ENCODE measurements at places on chromosomes 1 and 21.

- no peak for DNase-seq
These were observed 143.4 kb upstream of the HOOK1 start for GRCh38 chr1:59671066-59671952.

- no peak for DNase-seq
These were observed 52.8 kb upstream of the LYPLAL1 start for GRCh38 chr1:219120624-219121544.

GRCh38 chr1:182335771-182336566 lies 55.6 kb downstream of the GLUL start:
- no peak for DNase-seq

GRCh38 chr1:68181165-68181556 lies 51.2 kb downstream of the WLS start:
- no peak for DNase-seq

DNA sequence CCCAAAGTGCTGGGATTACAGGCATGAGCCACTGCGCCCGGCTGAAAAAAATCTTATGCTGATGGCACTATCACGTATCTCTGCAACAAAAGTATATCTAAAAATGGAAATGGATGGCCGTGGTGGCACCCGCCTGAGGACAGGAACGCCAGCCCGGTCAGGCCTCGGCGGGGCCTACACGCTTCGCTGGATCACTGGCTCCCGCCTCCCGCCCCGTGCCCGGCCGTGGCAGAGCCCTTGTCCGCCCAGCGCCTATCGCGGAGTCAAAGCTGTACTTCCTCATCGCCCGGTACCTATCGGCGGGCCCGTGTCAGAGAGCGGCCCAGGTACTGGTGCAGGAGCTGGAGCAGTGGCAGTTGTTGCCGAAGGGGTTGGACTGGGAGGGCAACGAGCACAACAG lies 28.8 kb upstream of the PDPN start:
- no peak for DNase-seq

- DNase-seq: no peak
These were observed 167.1 kb downstream of the KCNJ6 start for GRCh38 chr21:37749132-37749531.

GRCh38 chr1:163263818-163264655 lies 57.7 kb upstream of the NUF2 start:
- no peak for DNase-seq

DNA sequence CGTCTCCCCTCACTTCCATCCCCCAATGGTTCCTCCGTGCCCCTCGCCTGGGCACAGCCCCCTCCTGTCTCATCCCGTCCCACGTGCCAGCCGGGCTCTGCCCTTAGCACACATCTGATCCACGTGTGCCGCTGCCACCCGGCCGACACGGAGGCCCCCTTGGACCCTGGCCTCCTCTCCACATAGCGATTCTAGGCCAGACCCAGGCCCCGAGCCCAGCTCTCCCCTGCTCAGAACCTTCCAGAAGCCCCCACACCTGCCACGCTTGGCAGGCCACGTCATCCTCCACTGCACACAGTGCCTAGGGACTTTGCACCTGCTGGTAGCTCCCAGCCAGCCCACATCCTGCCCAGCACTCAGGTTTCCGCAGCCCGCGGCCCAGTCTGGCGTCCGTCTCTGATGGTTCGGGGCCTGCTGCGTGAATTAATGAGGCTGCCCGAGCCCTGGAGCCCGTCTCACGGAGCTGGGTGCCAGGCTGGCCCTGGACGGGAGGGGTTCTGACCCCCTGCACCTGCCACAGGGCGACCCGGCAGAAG lies 20.1 kb downstream of the PLCH2 start:
- DNase-seq: no peak

DNA sequence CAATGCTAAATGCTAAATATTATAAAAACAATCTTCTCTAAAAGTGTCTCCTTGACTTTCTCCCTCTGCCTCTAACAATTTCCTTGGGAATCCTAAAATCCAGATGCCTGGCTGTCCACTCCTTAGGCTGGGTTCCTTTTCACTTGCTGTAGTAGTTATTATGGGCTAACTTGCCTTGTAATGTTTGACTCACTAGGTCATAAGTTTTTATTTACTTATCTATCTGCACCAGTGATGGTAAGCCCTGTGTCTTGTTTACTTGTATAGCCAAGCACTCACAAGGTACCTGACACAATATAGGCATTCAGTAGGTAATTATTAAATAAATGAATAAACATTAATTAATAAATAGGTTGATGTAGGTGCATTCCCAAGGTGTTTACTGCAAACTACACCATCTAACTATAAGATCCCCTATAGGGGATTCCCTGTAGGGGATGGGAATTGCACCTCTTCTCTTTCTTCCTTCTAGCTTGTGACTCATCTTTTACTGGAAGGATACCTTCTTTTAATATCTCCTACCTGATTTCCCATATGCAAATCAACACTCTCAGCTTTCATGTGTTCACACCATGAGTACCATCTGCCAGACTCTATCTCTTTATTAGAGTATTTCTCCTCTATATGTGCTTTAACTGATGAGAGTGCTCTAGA lies 14.7 kb upstream of the CHIA start:
- no peak for DNase-seq

GRCh38 chr1:181669246-181669645 lies 185.9 kb downstream of the CACNA1E start:
- no peak for DNase-seq

GRCh38 chr21:46661642-46662366 lies 26.3 kb downstream of the PRMT2 start:
- no peak for DNase-seq

DNA sequence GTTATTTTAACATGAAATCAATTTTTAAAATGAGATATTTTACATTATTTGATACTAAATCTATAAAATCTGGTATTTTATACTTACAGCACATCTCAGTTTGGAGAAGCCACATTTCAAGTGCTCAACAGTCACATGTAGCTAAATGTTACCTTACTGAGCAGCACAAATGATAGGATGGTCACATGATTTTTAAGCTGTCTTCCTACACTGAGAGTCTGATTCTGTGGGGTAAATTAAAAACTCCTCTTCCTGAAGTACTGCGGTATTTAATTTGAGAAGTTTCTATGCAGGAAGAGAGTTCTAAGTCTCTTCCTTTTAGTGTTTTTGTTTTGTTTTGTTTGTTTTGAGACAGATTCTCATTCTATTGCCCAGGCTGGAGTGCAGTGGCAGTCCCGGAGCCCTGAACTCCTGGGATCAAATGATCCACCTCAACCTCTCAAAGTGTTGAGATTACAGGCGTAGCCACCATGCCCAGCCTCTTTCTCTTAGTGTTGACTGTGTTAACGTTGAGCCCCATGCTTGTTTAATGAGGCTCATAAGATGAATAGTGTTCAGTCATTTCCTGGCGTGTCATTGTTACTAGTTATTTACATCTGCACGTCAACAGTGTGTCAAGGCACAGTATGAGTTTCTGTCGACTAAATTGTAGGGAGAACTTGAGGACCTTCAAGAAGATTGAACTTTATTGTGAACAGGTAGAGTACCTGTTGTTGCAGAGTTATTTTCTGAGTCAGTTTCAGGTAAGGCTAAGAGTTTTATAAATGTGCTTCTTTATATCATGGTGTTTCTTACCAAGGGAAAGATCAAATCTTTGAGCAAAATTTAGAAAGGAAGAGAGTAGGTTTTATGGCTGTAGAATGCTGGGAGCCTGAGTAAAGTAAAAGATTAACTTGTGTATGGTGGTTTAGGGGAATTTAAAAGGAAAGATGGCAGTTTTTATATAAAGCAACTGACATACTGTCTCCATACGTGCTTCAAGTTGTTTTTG lies 3.3 kb downstream of the CNST start:
- no peak for DNase-seq

GRCh38 chr1:211726467-211726995 lies 51.1 kb upstream of the NEK2 start:
- DNase-seq: no peak

- DNase-seq: no peak
These were observed 63.9 kb upstream of the ACTRT2 start for GRCh38 chr1:2957329-2957728.
